T1000 (cell line): ENCODE measurements at places on chromosomes 5 and 9.

- no peak for DNase-seq
These were observed 73.5 kb upstream of the ANKRD55 start for GRCh38 chr5:56306433-56307150.

- DNase-seq: no peak
These were observed 5.7 kb downstream of the MAMDC4 start for GRCh38 chr9:136857581-136858412.

DNA sequence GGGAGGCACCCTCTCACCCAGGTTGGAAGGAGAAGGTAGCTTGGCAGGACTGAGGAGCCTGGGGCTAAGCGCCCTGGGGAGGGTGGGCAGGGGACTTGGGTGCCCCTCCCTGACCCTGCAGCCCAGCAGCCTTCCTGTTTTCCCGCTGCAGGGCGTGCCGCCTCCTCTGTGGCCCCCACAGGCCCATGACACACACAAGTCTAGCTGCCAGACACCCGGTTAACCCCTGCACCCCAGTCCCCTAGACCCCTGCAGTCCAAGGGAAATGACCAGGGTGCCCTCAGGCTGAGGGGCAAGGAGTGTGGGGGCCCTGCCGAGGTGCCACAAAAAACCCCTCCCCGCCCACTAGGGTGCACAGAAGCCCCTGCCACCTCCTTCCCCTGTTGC lies 33.0 kb downstream of the GOLGA2 start:
- no peak for DNase-seq

GRCh38 chr9:89752154-89752553 lies 147.3 kb downstream of the GADD45G start:
- no peak for DNase-seq

DNA sequence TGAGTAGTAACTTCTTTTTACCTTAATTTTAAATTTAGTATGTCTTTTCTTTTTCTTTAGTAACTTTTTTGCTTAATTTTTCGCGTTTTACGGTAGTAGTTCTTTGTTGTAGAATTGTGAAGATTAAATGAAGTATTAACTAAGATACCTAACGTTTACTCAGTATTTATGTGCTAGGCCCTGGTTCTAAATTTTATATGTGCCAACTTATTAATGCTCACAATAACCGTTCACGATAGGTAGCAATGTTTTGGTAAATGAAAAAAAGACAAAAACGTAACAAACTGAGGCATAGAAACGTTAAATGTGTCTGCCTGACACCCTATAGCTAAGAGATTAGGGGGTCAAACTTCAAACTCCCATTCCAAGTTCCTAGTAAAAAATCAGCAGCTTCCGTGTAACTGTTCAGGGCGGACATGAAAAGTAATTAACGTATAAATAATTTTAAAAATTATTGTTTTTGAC lies 1.2 kb downstream of the MRPS30 start:
- DNase-seq: no peak

- no peak for DNase-seq
These were observed 159.3 kb downstream of the GABBR2 start for GRCh38 chr9:98549401-98549800.

DNA sequence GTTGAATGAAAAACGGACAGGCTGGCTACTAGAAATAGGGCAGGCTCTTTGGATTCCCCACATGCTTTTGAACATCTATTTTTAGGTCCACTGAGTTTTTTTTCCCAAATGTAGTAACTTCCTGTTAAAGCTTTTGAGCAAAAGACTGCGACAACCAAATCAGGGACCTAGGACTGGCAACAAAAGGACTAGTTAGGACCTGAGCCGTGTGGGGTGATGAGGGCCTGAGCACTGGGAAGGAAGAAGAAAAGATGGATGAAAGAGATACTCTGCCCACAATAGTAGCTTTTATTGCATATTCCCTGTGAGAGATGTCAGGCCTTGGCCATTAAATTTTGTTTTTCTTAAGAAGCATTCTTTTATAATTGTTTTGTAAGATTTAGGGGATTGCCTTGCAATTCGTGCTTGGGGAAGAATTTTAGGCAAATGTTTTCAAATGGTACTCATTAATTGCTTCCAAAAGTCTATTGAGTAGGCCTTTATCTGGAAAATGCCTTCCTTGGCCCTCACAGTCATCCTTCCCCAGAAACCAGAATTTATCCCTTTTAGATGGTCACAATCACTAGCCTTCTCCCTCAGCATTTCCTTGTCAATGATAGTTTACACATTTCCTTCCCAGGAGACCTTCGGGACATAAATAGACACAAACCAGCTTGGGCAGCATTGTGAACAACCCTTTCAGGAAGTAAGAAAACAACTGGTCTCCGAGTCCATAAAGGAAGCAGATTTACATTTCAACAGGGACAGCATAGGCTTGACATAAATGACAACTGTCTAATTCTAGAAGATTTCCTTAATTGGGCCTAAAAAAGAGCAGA lies 166.5 kb downstream of the RMI1 start:
- no peak for DNase-seq

DNA sequence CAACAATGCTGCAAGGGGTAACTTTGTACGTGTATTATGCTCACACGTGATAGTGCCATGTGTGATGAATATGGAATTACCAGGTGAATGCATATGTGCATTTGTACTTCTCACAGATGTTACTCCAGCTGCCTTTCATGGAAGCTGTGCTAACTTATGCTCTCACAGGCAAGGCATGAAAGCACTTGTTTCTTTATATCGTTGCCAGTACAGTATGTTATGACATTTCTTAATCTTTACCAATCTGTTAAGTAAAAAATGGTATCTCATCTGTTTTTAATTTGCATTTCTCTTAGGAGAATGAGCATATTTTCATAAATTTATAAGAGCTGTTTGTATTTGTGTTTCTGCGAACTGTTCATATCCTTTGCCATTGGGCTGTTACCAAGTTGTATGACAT lies 311.8 kb upstream of the DMRT1 start:
- no peak for DNase-seq

DNA sequence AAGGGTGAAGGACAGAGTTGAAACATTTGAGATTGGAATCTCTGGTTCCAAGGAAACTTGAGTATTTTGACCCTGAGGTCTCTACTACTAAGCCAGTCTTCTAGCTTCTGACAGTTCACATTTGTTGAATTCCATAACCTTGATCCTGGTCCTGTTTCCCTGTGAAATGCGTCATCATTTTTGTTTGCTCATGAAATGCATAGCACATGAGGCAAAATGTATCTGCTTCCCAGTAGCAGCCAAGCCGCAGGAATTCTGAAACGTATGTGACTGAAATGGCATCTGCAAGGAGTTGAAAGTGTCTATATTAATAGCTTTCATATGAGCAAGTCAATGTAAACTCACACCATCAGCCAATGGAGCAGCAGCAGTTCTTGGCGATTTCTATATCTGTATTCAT lies 307.9 kb downstream of the CSNK1G3 start:
- DNase-seq: no peak
